ENCODE measurements at places on chromosomes 1 and 21.

GRCh38 chr1:175857756-175858155, 114.4 kb upstream of the TNR start:
- no peak for DNase-seq

DNA sequence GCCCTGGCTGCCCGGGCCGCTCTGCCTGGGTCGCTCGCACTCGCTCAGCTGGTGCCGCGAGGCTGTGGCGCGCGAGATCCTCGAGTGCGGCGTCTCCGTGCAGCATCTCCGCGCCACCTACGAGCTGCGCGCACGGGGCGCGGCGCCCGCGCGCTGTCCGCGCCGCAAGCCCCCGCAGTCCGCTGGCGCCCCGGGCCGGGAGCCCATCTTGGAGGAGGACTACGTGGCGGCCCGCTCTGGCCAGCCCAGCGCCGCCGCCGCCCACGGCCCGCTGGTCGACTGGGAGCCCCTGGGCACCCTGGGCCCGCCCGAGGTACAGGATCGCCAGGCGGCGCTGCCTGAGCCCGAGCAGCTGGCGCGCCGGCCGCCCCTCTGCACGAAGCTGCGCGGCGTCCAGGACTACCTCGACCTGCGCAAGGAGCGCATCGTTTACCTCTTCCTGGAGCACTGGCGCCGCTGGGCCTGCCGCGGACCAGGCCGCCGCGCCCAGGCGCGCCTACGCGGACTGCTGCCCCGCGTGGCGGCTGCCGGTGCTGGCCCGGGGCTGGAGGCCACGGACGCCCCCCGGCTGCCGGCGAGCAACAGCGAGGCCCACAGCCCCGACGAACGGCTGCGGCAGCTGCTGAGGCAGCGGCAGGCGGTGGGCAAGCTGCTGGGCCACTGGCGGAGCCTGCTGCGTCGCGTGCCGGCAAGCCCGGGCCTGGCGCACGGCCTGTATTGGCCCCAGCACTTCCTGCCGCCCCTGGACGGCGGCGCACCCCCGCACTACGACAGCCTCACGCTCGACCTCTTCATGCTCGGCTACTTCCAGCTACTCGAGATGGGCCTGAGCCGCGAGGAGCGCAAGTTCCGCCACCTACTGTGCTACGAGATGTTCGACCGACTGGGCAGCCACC, 10.9 kb downstream of the TNFRSF25 start:
- peak; percentile 53 for DNase-seq

DNA sequence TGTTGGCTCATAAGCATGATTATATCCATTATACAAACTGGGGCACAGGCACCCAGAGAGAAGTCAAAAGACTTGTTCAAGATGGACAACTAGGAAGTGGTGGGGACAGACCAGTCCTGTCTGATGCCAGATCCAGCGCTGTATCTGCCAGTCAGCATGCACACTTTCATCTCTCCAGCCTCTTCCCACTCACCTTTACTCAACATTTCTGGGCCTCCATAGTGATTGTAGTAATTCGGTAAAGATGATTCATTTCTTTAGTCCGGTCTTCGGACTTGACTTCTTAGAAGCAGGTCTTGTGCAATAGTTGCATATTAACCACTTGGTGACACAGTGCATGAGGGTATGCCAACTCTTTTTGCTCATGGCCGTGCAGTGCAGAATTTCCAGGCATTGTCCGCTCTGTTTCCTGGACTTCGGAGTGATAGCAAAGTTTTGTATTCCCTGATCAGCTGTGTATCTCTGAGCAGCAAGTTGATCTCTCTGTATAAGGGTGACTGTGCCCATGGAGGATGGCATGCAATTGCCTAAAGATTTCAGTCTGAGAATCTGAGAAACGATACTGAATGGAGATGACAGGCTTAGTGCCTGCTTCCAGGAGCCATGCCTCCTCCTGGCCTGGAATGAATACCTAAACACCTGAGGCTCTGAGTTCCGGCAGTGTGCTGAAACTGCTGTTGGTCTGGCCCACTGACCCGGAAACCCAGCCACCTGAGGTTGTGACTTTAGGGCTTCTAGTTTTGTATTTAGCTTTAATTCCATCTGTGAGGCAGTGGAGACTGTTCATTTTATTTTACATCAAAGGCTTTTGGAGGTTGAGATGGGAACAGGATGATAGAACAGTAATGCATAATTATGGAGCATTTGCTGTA, 39.0 kb downstream of the GALNT2 start:
- no peak for DNase-seq

DNA sequence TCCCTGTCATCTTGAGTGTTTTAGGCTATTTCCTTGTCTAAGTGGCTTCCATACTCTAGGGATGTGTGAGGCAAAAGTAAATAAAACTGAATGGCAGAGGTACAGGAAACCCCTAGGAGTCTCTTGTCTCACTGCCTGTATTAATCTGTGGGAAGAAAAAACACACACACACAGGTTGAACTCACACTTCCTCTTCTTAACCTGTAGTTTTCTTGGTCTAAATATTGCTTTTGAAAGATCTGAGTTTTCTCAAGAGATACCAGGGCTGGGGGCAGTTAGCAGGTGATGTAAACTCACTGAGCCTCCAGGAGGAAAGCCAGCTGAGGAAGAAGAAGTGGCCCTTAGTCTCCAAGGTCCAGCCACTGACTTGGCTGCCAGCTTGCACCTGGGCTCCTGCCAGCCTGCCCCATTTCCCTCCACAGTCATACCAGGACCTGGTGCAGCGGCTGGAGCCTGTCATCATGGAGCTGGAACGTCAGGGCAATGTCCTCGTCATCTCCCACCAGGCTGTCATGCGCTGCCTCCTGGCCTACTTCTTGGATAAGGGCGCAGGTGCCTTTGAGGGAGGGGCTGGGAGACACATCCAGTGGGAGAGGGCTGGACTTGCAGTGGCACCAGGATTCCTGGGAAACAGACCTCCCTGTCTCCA, 16.9 kb downstream of the PFKFB2 start:
- DNase-seq: no peak

DNA sequence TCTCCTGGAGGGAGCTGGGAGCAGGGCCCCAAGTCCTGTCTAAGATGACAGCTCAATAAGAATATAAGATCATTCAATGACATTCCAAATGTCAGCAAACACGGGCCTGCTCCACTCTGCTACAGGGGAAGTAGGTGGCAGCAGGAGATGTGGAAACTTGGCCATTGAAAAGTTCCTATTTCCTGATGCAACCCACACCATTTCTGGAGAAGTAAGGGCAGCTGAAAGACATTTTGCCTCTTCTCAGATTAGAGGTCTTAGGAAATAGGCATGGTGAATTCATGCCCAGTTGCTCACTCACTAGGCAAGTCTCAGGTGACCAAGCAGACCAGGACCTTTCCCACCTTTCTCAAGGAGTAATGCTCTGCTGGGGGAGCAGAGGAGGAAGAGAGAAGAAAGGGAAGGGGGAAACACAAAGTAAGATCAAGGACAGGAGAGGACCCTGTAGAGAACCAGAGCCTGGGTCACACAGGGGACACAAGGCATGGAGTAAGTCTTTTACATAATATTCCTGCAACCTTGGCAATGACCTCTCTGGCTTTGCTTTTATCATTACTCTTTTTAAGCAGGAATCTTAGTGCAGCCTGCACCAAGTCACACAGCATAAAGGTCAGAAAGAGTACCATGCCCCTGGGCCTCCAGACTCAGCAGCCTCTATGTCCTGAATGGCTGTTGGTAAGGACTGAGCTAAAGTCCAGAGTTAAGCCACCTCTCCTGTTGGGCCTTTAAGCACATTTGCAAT, 68.9 kb downstream of the DMAP1 start:
- DNase-seq: no peak

GRCh38 chr1:20148571-20149500, 9.7 kb downstream of the PLA2G2F start:
- no peak for DNase-seq

Data from activated naive CD4-positive, alpha-beta T cell treated with Interleukin-2 at 50 U/mL for 16 hours (primary cell).